ENCODE measurements at places on chromosomes 2 and 18.
A peak's percentile ranks its signal among the peaks of the same experiment; 100 is the strongest.

- no peak for DNase-seq
Measured at GRCh38 chr2:189465478-189465877, 24.2 kb downstream of the WDR75 start.

DNA sequence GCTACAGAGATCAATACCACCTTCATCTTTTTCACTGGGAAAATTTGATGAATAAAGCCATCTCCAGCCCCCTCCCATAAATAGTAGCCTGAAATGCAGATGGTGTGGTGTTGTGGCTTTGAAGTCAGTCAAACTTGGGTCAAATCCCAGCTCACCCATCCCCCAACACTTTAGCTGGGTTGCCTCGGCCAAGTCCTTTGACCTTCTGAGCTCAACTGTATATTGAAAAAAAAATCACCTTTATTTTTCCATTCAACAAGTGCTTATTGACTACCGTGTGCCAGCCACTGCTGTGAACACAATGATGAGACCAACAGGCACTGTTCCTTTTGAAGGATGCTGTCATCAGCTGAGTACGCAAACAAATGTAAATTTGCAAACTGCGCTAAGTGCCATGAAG lies 35.1 kb upstream of the NTSR2 start:
- no peak for DNase-seq

DNA sequence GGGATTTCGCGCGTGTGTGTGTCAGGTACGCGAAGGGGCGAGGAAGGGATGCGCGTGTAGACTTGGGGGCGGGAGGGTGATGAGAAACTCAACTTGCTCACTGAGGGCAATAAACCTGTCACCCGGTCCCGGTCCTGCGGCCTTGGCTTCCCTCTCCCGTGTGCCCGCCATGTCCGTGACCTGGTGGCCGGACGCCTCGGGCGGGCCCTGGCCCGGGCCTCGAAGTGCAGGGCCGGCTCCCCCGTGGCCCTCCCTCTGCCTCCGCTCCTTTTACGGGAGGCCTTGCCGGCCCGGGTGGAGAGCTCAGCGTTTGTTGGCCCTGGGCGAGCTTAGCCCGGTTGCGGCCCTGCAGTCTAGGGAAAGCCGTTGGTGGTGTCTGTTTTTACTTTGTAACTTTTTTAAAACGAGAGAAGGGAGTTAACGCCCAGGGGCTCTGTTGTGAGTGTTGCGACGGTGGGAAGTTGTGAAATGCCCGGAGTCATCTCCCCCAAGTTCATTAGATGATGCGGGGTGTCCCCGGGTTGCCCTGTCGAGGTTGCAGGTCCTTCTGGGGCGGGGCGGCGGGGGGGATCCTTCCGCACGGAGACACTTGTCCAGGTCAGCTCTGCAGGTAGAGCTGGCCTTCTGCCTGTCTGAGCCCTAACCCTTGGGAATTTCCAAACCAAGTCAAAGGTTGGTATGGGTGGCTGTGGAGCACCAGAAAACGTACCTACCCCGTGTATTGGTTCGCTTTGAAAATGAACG lies 883 bp downstream of the SMCHD1 start:
- DNase-seq: peak; percentile 37

GRCh38 chr18:75407468-75408437 lies 19.8 kb downstream of the SMIM21 start:
- DNase-seq: no peak

DNA sequence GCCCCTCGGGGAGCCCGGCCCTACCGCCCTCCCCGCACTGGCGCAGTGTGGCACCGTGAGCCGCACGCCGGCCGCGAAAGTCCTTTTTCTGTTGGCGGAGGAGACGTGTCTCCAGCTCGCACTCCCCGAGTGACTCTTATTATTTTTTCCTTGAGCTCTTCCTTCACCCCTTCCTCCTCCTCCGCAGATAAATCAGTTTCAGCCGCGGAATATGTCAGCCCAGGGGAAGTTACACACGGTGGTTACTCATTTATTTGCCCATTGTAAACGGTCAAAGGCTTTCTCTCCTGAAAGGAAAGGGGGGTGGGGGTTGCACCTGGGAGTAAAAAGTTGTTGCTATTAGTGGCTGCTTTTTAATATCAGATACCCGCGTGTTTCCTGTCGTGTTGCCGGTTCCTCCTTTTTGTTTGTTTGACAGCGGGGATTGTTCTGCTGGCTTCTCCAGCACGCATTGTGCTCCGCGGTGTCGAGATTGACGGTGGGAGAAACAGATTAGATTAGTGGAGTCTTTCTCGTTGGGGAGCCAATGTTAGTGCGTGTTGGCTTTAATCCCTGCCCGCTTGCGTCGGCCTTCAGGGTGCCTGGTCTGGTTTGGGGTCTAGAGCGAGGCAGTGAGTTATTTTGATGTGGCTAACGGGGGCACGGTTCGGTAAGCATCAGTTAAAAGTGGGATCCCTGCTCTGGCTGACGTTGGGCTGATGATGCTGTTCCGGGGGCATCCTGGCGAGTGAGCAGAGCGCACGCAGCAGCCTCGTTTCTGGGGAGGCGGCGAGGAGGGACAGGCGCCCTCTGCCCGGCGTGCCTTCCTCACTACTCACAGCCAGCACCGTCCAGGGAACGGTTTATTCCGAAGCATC lies 1.6 kb downstream of the CRIM1 start:
- peak; percentile 25 for DNase-seq
